ENCODE measurements at places on chromosomes 13 and 19.

- DNase-seq = no peak
Observed at GRCh38 chr13:96238861-96239260, 149.0 kb downstream of the HS6ST3 start.

GRCh38 chr19:56114051-56114777 lies 6.9 kb downstream of the ZNF787 start:
- DNase-seq = no peak

DNA sequence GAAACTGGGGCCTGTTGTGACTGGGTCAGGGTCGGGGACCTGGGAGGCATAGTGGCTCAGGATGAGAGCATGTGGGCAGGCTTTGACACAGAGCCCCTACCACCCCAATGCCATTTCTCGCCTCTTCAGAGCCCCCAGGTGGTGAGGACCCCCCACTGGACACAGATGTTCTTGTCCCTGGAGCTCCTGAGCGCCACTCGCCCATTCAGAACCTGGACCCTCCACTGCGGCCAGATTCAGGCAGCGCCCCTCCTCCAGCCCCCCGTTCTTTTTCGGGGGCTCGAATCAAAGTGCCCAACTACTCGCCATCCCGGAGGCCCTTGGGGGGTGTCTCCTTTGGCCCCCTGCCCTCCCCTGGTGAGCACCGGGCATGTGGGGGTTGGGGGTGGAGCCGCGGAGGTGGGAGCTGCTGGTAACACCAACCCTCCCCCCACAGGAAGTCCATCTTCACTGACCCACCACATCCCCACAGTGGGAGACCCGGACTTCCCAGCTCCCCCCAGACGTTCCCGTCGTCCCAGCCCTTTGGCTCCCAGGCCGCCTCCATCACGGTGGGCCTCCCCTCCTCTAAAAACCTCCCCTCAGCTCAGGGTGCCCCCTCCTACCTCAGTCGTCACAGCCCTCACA lies 10.4 kb downstream of the IGFLR1 start:
- DNase-seq = no peak

DNA sequence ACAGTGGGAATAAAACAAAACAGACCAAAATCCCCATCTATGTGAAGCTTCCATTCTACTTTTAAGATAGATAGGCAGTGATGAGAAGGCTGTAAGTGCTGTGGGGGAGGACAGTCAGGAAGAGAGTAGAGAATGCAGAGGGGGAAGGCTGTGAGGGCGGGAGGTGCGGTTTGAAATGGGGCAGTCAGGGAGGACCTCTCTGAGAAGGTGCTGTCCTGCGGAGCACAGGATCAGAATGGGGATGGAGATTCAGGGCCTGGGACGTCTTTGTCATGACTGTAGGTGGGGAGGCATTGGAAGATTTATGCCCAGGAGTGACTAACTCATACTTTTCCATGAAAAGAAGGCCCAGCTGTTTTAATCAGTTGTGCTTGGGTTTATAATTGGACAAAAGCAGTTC lies 3.9 kb upstream of the GPR183 start:
- no peak for DNase-seq

DNA sequence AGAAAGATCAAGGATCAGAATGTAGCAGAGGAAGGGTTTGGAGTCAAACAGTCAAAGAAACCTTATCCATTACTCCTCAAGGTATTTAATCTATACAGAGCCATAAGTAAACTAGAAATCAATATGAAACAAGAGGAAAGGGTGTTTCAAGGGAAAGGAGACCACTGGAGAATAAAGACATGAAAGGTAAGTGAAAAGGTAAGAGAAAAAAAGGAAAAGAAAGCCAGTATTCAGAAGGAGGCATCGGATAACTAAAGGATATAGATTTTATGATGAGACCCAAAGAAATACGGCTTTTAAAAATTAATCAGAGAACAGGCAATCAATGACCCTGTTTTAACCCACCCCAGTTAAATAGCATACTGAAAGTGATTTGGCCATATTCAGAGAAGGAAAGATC lies 438.7 kb upstream of the MIR17HG start:
- no peak for DNase-seq

DNA sequence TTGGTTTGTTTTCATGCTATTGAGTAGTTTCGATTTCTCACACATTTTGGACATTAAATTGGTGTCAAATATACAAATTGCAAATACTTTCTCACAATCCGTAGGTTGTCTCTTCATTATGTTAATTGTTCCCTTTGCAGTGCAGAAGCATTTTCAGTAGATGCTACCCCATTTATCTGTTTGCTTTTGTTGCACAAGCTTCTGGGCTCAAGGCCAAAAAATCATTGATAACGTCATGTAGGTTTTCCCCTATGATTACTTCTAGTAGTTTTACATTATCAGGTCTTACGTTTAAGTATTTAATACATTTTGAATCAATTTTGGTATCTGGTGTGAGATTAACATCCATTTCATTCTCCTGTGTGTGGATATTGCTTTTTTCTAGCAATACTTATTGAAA lies 14.0 kb upstream of the ZNF347 start:
- no peak for DNase-seq

DNA sequence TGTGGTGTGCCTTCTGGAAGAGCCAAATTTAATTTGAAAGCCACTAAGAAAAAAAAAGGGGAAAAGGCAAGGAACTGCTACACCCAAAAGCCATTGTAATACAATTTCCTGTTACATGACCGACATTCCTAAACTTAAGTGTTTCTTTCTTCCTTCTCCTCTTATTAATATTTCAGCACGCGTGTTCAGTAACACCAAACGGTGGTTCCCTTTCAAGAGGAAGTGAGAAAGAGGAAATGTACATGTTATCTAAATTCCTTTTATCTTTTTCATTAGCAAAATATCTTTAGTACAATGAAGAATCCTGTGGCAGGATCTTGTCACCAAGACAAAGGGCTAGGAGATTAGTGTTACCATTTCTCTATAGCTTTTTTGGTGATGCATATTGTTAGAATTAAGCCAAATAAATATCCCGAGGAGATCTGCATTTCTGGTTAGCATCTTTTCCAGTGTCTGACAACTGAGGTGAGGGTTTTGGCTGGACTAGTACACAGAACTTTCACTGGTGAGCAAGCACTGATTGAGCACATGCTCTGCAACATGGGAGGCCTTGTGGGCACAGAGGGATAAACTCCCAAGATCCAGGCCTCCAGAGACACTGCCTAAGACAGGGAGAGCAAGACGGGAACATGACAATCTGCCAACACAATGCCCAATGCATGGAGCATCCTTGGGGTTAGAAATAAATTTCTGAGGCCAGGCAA lies 22.1 kb downstream of the LATS2 start:
- no peak for DNase-seq

DNA sequence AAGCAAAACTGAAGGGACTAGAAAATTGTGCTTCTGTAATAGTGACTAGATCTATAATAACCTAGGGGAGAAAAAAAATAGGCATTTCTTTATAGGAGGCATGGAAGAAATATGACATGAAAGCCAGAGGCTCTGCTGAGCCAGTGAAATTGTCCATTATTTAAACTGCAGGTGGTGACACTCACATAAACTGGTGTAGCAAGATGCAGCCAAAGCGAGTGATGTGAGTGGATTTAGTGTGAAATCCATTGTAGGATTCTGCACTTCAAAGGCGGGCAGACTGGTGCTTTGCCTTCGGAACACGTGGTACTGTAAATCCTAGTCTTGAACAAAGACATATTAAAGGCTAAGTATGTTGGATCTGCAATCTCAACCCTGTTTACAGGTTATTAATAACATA lies 361.9 kb downstream of the TBC1D4 start:
- no peak for DNase-seq

DNA sequence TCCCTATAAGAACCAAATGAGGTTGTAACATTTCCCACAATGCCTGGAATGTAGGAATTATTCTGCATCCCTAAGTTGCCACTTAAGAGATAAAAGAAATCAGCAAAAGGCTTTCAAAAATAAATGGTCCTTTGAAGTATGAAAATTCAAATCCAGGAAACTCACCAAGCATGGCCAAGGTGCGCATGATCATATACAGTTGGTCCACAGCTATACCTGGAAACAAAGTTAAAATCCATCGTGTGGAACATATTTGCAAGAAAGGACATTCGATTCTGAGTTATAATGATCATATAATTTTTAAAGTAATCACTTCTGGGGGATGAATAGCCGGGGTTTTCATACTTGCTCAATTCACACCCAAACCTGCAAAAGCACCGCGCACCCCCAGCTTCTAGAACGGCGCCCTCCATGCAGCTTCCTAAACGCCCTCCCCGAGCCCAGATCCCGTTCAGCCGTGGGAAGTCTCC lies 525 bp downstream of the CARS2 start:
- DNase-seq = no peak

DNA sequence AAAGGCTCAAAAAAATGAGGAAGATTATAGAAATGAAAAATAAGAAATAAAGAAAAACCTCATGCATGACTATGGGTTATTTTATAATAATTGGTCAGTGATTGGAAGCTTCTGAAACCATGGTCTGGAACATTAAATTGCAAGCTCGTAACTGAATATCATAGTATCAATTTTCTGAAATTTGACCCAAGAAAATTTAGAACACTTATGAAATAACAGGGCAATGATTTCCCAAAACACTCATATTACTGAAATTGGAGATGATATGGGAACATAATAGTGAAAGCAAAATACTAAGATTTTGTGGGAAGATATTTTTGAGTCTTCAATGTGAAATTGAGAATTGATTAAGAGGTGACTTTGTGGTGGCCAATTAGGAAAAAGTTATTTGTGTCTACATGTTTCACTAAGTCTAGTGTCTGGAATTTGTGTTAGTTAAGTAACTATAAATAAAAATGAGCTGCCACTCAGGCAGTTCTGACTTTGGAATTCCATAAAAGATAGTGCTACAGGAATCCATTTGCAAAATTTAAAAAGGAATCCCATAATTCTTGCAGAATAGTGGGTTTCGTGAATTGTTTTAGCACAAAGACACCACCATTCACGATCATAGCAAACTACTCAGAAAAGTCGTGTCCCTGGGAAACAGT lies 603.0 kb downstream of the LMO7 start:
- DNase-seq = no peak

GRCh38 chr13:39760521-39760920 lies 105.1 kb downstream of the COG6 start:
- DNase-seq = no peak

DNA sequence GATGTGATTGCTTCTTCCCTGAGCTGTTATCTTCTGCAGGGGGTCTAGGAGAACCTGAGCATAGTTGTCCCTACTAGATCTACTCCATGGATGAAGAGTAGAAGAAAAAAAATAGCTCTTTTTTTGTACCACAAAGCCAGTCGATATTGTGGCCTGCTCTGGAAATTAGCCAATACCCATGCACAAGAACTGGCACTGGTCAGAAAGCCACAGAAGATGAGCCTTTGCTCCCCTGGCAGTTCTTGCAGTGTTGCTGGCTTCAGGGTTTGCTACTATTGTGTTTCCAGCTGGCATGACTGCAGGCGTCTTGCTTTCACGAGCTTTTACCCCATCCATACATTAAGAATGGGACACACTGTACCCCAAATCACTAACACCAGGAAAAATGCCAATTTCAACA lies 547.7 kb upstream of the KLF12 start:
- DNase-seq = no peak

GRCh38 chr13:80486402-80486801 lies 145.5 kb upstream of the SPRY2 start:
- DNase-seq = no peak
